Stimulated activated CD4-positive, alpha-beta T cell treated with anti-CD3 and anti-CD28 coated beads, Interleukin-2, amount 100 ng/mL, for 48 hours (primary cell): ENCODE measurements at places on chromosomes 7 and 10.
A peak's percentile ranks its signal among the peaks of the same experiment; 100 is the strongest.

DNA sequence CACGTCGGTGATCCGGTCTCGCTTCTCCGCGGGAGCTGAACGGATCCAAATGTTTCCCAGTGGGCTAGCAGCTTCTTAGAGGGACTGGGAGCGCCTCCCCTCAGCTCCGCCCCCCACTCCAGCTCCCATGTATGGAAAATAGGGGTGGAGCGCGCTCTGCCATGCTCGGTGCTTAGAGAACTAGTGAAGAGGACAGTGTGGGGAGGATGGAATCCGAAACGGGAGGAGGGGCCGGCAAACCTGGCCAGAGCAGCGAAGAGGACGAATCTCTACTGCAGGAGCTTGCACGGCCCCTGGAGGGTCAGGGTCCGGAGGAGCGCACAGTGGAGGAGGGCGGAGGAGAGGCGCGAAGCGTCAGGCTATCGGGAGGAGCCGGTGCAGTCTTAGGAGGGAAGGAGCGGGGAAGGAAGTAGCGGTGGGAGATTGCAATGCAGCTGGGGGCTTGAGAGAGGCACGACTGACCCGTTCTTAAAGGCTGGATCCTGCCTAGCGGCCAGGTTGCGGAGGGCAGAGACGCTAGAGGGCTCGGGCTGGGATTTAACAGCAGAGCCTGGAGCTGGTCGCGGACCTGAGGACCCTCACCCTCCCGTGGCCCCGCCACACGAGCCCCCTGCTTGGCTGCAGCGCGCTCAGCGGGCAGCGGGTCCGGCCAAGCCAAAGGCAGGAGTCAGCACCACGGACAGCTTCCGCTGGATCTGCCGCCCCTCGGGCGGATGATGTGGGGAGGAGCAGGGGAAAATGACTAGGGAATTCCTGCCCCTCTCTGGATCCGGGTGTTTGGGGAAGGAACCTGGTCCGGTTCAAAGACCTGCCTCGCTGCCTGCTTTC, at the start of gene PRLHR:
TSS of gene PRLHR (minus strand) at position 51 of the 828 bp plus-strand sequence. CDS start 404 bp downstream, outside the sequence.
- no peak for DNase-seq

DNA sequence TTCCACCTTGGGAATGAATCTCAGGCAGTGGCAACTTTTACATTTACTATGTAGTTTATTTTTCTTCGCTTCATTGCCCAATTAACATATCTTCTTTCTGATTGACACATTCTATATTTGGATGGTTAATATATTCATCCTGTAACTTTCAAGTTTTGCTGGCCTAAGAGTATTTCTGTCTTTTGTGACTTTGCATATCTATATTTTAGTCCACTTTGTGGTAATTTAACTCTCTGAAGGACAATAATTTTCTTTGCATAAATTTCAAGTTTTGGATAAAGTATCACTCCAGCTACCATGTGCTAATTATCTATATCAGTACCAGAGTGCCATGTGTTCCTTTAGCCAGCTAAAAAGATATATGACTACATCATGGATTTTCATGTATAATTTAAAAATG, 151.5 kb upstream of the KAT6B start:
- no peak for DNase-seq

DNA sequence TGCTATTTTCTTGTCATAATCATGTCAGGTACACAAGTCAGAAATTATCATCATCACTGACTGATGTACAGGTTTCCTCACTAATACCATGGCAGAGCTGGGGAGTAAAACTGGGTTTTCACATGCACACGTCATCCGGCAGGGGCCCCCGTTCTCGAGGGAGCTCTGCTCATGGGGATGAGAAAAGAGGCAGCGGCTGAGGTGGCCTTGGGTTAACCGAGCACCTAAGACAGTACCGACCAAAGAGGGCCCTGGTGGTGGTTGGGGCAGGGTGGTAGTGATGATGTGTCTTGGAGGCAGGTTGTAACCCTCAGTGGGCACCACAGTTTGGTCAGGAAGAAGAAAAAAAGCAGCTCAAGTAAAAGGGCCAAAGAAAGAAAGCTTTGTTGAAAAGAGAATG, 12.1 kb upstream of the TRPV6 start:
- DNase-seq: no peak

GRCh38 chr10:26860102-26860442, 686 bp downstream of the ABI1 start:
- DNase-seq: peak; percentile 13

DNA sequence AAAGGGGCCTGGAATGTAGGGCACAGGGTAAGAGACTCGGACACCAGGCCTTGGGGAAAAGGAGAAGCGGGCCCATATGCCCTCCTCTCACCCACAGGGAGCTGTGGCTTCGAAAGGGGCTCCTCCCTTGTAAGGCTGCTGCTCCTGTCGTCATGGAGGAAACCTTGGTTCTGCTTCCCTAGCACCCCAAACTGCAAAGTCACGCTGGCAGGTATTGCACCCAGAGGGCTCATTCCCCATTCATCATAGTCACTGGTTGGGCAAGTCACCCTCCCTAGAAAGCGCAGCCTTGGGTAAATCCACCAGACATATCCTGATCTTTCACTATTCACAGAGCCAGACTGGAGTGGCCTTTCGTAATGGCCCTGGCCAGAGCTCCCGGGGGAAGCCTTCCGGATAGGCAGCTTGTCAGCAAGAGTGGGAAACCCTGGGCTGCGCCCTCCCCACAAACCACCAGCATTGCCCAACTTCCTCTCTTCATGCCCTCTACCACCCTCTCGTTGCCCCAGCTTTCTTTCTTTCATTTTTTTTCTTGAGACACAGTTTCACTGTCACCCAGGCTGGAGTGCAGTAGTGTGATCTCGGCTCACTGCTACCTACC, 121.0 kb downstream of the HIP1 start:
- no peak for DNase-seq

DNA sequence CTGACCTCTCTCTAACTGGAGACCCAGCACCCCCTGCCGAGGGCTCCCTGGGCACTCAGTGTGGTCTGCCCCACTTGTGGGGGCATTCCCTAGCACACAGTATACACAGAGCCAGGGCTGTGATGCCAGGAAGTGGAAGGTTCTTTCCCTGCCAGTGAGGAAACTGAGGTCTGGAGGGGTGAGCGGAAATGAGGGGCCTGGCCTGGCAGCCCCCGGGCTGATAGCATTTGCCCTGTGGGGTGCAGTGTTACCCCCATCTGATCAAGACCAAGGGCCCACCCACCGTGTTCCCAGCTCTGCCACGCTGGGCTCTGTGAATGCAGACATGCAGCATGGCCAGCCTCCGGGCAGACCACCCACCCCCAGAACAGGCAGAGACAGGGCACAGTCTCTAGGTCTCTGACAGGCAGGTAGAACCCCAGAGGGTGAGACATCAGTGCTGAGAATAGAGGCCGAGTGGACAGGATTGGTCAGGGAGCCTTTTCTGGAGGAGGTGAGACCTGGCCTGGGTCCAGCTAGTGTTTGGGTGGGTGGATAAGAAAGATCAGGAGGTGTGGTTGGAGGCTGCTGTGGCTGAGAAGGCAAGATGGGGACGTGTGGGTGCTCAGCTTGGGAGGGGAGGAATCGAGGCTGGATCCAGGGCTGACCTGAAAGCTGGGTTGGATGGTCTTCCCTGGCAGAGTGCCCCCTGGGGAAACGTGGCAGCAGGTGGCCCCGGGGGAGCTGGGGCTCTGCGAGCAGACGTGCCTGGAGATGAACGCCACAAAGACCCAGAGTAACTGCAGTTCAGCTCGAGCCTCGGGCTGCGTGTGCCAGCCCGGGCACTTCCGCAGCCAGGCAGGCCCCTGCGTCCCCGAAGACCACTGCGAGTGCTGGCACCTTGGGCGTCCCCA, 10.8 kb upstream of the ZNF862 start:
- DNase-seq: no peak
